ENCODE measurements at places on chromosomes 6 and 20.

DNA sequence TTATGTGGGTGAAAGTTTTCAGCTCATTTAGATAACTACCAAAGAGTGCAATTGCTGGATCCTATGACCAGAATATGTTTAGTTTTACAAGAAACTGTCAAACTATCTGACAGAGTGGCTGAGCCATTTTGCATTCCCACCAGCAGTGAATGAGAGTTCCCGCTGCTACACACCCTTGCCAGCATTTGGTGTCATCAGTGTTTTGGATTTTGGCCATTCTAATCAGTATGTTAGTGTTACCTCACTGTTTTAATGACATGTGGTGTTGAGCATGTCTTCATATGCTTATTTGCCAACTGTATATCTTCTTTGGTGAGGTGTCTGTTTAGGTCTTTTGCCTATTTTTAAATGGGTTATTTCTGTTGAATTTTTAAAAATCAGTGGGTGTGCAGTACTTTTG is 120.9 kb downstream of the CFAP61 start:
- no peak for DNase-seq

DNA sequence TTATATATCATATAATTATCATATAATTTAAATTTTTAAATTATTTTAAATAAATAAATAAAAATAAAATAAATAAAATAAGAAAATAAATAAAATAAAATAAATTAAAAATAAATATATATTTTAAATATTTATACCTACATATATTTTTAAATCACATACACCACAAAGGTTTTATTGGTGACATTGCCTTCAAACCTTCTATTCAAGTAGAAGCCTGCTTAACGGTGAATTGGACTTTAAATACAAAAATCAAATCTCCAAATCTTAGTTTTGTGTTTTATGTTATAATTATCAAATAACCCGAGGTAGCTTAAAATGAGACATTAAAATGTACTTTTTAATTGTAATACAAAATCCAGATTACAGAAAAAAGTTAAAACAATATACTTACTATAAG is 1137.8 kb downstream of the HACE1 start:
- DNase-seq, result no peak

DNA sequence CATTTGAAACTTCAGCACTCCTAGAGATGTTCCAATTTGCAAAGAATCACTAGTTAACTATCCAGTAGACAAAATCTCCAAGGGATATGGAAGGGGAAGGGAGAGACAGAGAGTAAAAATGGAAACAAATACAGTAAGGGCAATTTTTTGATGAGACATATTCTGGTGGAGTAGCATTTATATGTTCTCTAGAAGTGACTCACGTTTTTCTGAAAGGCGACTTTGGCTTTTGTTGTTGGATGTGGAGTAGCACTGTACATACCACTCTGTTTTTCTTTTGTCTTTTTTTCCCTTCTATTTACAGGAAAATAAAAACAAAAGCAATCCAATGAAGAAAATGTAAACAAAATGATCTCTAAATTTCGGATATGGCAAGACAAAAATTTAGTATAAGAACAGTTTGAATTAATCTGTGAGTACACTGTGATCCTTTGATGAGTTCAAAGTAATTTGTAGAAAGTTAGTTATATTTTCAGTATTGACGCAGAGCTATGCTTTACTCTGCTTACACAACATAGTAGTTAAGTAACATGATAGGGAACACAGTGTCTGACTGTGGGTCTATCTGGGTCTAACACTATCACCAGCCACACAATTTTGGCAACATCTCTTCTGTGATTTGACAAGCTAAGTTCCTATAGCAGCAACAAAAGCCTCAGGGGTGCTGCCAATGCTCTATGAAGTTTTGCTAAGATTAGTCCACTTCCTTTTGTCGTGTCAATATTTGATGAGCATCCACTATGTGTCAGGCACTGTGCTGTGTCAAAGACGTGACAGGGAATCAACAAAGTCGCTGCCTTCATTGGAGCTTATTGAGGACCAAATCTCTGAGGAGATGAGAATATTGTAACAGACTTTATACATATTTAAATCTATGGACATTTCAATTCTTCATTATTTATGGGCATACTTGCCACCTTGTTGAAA is 27.3 kb upstream of the TAGAP start:
- DNase-seq, result no peak

GRCh38 chr6:136866872-136867416 is 44.6 kb downstream of the PEX7 start:
- no peak for DNase-seq

All from activated T-cell treated with anti-CD3 and anti-CD28 coated beads for 24 hours (primary cell).